ENCODE measurements at places on chromosomes 11 and 22.

DNA sequence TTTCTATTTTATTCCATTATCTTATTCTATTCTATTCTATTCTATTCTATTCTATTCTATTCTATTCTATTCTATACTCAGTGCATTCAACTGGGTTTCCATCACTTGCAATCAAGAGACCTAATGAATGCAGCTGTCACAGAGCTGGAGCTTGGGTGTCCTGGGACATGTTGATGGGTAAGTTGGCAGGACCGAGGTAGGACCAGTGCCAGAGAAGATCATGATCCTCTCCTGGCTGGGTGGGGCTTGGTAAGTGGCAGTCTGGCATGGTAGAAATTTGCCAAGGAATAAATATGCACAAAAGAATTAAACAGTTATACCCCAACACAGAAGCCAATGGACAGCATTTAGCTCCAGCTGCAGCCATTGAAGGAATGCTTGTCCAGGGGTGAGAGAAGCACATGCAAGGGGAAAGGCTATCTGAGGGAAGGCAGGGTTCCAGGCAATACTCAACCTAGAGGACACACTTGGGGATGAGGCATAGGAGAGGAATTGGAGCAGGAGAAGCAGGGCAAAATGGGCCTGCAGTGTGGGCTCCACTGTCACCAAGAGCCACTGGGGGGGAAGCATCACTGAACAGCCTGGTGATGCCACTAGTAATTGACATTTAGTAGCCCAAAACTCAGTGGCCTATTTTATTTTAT, 97.0 kb upstream of the CD82 start:
- H3K27me3 ChIP-seq, result no peaks in the 10 kb centered on the region
- DNase-seq, result no peak
- H3K4me1 ChIP-seq, result no peaks in the 10 kb centered on the region
- H3K4me3 ChIP-seq, result no peak overlapping the region

GRCh38 chr11:60844870-60845221, 2.9 kb downstream of the CCDC86 start:
- H3K36me3 ChIP-seq, result peaks cover 10% of the 10 kb centered on the region
- no peak overlapping the region for H3K4me3 ChIP-seq
- no peak for DNase-seq
- no peak overlapping the region for H3K27ac ChIP-seq
- H3K4me1 ChIP-seq, result peaks cover 28% of the 10 kb centered on the region
- no peaks in the 10 kb centered on the region for H3K27me3 ChIP-seq

DNA sequence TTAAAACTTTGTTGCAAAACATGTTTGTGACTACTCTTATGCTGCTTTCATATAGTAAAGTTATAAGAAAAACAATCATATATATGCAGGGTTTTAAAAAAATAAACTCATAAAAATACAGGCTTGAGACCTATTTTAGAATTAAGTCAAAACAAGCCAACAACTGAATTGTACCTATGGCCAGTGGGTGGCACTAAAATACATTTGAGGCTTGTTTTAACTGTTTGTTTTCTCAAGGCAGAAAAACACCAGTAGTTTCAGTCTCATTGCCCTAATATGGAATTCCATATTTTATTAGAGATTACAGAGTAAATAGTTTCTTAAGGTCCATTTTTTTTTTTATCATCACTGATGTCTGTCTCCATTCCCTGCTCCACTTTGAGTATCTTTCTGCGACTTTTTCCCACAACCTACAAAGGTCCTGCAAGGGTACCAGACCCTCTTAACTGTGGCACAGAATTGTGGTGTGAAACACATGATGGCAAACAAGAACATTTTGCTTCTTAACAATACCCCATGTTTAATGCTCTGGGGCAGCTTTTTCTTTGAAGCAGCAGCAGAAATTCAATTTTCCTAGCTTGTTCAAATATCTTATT, 8.5 kb upstream of the CCDC89 start:
- no peaks in the 10 kb centered on the region for H3K36me3 ChIP-seq
- H3K4me1 ChIP-seq, result no peaks in the 10 kb centered on the region
- no peak for DNase-seq
- no peak overlapping the region for H3K27ac ChIP-seq
- H3K4me3 ChIP-seq, result no peak overlapping the region

- no peaks in the 10 kb centered on the region for H3K36me3 ChIP-seq
- no peak for DNase-seq
- H3K27me3 ChIP-seq, result no peaks in the 10 kb centered on the region
- no peaks in the 10 kb centered on the region for H3K4me1 ChIP-seq
Observed at GRCh38 chr11:1055109-1055703, 18.7 kb upstream of the MUC6 start.

GRCh38 chr11:28701760-28702449, 593.7 kb downstream of the METTL15 start:
- H3K4me1 ChIP-seq, result no peaks in the 10 kb centered on the region
- no peaks in the 10 kb centered on the region for H3K36me3 ChIP-seq
- no peak for DNase-seq
- no peak overlapping the region for H3K27ac ChIP-seq
- H3K4me3 ChIP-seq, result no peak overlapping the region

Measured in thoracic aorta (tissue), 2 donors.